ENCODE measurements at places on chromosomes 3 and 15.

DNA sequence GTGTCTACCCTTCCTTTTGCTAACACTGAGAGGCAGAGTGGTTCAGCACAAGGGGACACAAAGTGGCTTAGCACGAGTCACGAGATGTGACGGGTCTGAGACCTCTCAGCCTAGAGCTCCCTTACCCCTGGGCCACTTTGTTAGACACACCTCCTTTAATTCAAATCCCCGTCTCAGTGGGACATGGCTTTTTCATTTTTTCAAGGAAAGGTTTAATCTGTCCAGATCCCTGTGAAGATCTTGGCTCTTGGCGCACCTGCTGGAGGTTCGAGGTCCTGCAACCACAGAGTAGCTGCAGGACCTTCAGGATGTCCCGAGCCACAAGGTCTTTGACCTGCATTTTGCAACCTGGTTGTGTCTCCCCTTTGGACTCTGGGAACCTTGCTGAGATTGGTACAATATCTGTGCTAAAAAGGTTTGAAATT, 52.0 kb downstream of the LPP start:
- no peak for DNase-seq

DNA sequence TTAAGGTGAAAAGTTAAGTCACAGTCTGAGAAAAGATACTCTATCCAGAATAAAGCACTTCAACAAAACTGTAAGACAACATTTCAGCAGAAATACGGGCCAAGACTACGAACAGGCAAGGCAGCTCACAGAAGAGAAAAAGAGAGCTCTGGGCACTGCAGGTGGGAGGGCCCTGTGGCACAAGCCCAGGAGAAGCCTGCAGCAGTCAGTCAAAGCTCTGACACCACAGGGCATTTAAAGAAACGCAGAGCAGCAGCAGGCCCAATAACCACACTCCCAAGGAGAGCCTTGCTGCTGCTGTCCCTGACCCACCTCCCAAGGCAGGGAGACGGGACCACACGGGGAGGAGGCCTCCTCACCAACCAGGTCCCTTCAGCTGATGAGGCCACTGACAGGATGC, 19.2 kb downstream of the CHSY1 start:
- DNase-seq: no peak

DNA sequence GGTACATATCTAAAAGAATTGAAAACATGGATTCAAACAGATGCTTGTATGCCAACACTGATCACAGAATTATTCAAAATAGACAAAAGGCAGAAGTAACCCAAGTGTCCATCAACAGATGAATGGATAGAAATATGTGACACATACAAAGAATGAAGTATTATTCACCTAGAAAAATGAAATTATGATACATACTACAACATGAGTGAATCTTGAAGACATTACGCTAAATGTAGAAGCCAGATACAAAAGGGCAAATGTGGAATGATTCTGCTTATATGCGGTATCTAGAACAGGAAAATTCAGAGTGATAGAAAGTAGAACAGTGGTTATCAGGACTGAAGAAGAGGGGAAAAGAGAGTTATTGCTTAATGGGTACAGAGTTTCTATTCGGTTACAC, 26.2 kb upstream of the SLC12A8 start:
- no peak for DNase-seq

DNA sequence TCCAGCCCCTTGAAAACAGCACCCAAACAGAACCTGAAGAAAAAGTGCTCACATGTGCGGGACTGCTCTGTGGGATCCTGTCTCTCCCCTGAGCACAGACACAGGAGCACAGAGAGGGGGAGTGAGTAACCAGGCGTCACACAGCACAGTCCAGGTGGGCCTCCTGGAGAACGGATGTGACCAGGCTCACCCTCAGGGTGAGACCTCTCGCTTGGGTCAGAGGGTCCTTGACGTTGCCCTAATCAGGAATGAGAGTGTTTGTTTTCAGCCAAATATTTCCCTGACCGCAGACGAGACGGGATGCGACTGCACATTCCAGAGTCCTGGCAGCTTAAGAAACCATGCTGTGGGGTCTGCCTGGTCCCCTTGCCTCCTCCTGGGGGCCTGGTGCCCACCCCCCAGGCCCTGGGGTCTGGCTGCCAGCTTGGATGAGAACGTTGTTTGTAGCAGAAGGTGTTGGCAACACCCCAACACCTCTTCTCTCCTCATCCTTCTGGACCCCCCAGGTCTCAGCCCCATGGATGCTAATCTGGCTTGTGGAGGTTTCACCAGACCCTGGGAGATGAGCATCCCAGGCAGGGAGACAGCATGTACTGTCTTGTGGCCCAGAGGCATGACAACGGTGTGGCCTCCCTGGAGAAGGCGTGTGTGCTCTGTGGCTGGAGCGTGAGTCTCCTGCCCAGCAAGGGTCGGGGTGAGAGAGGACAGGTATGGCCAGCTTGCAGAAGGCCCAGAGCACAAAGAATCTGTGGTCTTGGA, 42.1 kb upstream of the SLC6A6 start:
- DNase-seq: no peak

DNA sequence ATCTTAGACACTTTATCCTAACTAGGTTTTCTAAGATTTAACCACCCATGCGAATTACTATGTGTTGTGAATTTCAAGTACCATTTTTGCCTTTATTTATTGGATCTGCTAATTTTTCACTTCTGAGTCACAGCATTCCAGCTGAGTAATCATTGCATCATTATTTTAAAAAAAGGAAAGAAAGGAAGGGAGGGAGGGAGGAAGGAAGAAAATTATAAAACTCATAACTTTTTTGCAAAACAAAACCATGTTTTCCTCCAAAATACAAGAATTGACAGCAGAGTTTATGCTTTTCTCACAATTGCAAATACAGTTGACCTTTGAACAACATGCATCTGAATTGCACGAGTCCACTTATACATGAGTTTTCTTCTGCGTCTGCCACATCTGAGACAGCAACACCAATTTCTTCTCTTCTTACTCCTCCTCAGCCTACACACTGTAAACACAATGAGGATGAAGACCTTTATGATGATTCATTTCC, 651.4 kb upstream of the NECTIN3 start:
- DNase-seq: no peak

- DNase-seq: no peak
These were observed 27.4 kb upstream of the PLSCR2 start for GRCh38 chr3:146496726-146497125.

DNA sequence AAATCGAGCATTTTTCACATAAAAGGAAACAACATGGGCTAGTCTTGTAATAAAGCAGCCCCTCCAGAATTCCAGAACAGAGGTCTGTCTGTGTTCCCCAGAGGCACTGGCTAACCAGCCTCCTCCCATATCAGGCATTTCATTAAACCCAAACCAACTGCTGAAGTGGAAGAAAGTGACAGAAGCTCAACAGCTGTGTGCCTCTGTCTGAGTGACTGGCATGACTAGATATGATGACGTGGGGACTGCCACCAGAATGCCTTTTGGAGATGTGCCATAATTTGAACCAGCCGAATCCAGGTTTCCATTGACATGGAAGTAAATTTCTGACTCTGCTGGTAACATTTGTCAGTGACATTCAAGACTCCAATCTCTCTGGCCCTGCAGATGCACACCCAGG, 8.7 kb downstream of the LIMD1 start:
- DNase-seq: no peak

- DNase-seq: no peak
These were observed 38.3 kb upstream of the DCUN1D1 start for GRCh38 chr3:183018421-183019192.

- no peak for DNase-seq
These were observed 37.6 kb upstream of the FBN1 start for GRCh38 chr15:48682942-48683651.

DNA sequence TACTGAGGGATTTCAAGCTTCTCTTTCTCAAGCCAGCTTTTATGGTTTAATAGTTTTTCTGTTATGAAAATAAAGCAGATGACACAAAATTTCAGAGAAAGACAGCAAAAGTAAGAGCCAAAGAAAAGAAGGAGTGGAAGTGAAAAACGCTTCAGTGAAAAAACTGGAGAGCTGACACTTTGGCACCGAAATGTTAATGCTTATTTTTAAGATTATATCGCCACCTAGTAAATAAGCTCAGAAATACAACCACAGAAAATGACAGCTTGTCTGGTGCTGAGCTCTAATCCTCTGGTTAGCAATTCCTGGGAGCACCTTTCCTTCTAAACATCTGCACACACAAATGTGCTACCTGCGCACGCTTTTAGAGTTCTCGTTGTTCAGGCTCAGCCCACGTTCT, 101.6 kb downstream of the ZPLD1 start:
- no peak for DNase-seq

GRCh38 chr3:64536166-64536565, 151.6 kb downstream of the ADAMTS9 start:
- no peak for DNase-seq

DNA sequence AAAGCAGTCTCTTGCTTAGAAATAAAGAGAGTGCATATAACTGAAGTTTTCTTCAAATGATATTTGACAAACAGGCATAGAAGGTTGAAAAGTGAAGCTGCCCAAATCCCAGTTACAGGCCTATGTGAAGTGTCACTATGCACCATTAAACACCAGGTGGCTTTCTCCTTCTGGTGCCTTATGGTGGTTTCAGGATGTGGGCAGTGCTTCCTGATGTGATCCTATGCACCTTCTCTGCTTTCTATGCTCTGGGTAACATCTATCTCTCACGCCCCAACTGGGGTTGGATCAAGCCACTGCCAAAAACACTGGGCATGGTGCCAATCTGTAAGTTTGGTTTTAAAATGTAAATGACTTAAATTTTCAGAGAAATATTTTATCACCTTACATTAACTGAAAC, 744.7 kb downstream of the TUSC7 start:
- no peak for DNase-seq

DNA sequence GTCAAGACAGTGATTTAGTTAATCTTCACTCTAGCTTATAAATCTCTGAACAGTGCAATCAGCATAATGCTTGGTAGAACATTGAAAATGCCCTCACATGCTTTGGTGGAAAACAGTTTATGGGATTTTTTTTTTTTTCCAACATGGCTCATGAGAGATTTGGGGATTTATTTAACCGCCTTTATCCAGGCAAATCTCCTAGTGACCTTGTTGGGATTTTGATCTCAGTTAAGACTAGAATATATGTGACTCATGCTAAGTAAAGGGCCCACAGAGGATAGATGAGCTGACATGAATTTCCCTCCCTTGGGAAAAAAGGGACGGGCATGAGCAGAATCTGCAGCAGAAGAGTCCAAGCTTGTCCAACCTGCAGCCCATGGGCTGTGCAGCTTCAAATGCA, 18.7 kb downstream of the LRTM1 start:
- DNase-seq: no peak
